ENCODE measurements at places on chromosomes 11 and 22. TPM values are rescaled to one million over a fixed set of nuclear protein-coding genes. Genes with fewer than 3 reads are reported as not detected.

DNA sequence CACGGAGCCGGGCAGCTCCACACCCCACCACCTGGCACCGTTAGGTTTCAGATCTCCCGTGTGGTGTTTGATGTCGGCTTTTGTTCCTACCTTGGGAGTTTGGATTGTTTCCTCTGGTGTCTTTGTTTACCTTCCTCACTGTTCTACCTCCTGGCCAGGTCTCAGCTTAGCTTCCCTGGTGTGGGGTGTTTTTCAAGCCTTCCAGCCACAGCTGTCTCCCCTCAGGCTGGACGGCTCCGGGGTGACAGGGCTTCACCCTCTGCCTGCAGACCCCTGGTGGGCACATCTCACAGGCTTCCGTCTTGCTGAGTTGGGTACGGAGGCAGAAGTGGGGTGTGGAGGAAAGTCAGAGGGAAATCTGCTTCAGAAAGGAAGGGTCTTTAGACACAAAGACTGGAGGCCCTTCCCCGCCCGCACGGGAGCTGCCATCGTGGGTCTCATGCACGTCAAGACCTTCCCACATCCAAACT is 59.6 kb upstream of the EMID1 start:
- DNase-seq: no peak

DNA sequence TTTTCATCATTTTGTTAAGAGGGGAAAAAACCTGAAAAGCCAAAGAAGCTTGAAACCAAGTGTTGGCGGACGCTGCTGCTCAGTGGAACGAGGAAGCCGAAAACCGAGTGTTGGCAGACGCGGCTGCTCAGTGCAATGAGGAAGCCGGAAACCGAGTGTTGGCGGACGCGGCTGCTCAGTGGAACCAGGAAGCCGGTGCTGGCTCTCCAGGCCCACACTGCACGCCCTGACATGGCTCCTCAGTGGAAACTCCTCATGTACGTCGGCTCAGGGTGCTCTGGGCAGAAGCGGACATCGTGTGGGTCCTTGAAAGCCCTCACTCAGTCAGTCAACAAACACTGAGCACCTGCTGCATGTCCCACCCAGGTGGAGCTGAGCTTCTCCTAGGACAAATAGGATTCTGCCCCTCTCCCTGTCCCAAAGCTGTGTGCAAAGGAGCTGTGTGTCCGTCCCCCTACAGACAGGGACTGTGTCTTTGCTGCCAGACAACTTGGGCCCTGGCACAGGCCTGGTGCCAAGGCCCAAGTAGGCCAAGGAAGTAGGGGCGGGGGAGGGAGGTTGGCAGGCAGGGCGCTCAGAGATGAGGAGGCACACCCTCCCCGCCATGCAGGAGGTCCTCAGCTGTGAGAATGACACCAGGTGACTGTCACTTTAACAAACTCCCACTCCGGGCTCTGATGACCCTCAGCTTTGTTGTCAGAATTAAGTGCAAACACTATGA is 37.3 kb downstream of the PHF21B start:
- no peak for DNase-seq

DNA sequence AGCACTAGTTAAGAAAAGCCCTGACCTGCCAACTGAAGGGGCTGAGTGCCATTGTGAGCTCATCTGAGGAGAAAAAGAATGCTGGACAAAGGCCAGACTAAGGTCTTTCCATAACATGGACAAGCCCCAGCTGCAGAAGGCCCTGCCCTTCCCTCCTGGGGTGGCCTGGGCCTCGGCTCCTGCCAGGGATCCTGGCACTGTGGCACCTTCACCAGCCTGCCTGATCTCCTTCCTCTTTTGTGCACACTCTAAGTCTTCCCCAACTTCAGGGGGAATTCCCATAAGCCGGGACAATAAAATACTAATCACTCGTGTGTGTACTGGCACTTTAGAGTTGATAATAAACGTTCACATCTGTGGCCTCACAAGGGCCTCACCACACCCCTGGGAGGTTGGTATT is 9.9 kb downstream of the TMPRSS13 start:
- no peak for DNase-seq

DNA sequence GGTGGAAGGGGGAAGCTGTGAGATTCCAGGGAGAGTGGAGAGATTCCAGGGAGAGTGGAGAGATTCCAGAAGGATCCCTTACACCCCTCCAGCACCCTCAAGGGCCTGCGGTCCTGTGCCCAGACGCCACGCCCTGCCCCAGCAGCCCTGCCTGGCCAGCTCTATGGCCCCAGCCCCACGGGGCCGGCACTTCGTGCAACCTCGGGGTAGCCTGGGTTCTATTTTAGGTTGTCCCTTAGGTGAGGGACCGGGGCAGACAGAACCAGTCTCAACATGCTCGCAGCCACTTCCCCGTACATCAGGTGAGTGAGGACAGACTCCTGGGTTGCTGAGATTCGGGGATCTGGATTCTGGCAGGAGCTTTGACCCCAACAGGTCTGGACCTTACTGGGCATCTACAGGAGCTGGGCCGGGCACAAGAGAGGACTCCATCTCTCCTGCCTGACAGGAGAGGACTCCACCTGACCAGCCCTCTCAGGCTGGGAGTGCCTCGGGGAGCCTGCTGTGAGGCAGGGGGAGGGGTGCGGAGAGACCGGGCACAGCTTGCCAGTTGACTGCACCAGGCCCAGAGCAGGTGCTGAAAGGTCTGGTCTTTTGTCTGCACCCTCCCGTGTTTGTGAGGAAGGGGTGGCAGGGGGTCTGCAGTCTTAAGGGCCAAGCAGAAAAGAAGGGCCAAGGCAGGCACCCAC is 8.5 kb upstream of the ADORA2A start:
- no peak for DNase-seq

- no peak for DNase-seq
Measured at GRCh38 chr22:45686836-45687235, 15.2 kb downstream of the ATXN10 start.

Gene TRIM48
- not detected for total RNA-seq

Gene KRTAP5-1
- not detected for total RNA-seq

Gene TUBA8
- 2.9 TPM for total RNA-seq

Gene BACE1
- total RNA-seq: 0.29 TPM

Data from naive thymus-derived CD8-positive, alpha-beta T cell (primary cell).